ENCODE measurements at places on chromosomes 6 and 20. TPM values are rescaled to one million over a fixed set of nuclear protein-coding genes. Genes with fewer than 3 reads are reported as not detected.

The UNC93A gene
- not detected for total RNA-seq

The DNMT3B gene
- total RNA-seq = 7.4 TPM

The OPN5 gene
- total RNA-seq = not detected

The GTSF1L gene
- not detected for total RNA-seq

The CD2AP gene
- 17.2 TPM for total RNA-seq

The MPIG6B gene
- total RNA-seq = not detected

The ANGPT4 gene
- total RNA-seq = not detected

The COL12A1 gene
- total RNA-seq = 765 TPM

The CALHM6 gene
- 0.89 TPM for total RNA-seq

The EGFL8 gene
- 0.66 TPM for total RNA-seq

The TP53TG5 gene
- not detected for total RNA-seq

The DLK2 gene
- total RNA-seq = 0.66 TPM

The EYS gene
- total RNA-seq = not detected

The FLOT1 gene
- 154 TPM for total RNA-seq

The SRMS gene
- total RNA-seq = not detected

The MCHR2 gene
- not detected for total RNA-seq

The SLA2 gene
- total RNA-seq = not detected

The KIF6 gene
- total RNA-seq = 0.33 TPM

The IL20RA gene
- total RNA-seq = 0.50 TPM

The OR2B6 gene
- not detected for total RNA-seq

The KIF25 gene
- total RNA-seq = not detected

Measured in uterine smooth muscle cell (primary cell).